Heart left ventricle (tissue), 16 donors: ENCODE measurements at places on chromosomes 13 and 19.

- peak; percentile 86 for DNase-seq
Observed at GRCh38 chr19:14418856-14419105, 360 bp downstream of the DDX39A start.

- DNase-seq: no peak
Observed at GRCh38 chr19:8357007-8357521, 6.9 kb upstream of the ANGPTL4 start.

DNA sequence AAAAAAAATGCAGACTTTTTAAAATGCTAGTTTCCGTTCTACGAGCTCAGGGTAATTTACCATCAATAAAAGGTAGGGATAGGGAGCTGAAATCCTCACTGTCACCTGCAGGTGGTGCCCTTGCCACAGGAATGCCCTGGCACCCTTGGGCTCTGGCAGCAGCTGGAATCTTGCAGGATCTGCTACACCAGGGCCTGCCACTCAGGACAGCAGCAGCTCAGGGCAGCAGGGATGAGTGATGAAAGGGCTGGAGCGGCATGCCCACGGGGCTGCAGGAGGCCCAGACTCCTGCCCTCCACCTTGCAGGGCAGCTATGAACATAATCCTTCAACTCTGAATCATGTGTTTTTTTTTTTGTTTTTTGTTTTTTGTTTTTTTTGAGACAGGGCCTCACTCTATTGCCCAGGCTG lies 54.0 kb downstream of the GNG7 start:
- peak; percentile 84 for DNase-seq

GRCh38 chr13:113927661-113928581 lies 46.0 kb downstream of the C13orf46 start:
- DNase-seq: peak; percentile 61

GRCh38 chr13:95536632-95537241 lies 15.8 kb upstream of the CLDN10 start:
- DNase-seq: no peak

GRCh38 chr19:31838163-31838815 lies 489.1 kb upstream of the TSHZ3 start:
- no peak for DNase-seq

DNA sequence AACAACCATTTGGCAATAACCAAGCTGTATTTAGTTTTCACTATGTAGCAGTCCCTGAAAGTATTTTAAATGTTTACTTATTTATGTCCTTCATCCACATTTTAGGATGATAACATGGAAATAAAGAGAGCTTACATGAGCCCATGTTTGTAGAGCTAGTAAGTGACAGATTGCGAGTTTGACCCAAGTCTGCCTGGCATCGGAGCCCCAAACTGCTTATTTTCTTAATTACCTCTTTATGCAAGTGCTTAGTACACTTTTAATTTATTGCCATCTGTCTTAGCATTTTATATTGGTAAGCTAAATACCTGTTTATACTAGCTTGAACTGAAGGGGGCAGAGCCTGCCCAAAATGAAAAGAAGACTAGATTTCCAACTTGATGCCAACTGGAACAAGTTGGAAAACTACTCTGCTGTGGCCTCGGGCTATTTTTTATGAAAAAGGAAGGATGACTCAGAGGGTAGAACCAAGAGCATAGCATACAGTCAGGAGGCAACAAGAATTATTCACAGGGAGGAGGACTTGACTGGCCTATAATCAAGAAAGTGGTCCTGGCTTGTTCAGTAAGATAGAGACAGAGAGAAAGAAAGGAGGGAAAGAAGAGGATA lies 150.2 kb downstream of the NDFIP2 start:
- DNase-seq: no peak

DNA sequence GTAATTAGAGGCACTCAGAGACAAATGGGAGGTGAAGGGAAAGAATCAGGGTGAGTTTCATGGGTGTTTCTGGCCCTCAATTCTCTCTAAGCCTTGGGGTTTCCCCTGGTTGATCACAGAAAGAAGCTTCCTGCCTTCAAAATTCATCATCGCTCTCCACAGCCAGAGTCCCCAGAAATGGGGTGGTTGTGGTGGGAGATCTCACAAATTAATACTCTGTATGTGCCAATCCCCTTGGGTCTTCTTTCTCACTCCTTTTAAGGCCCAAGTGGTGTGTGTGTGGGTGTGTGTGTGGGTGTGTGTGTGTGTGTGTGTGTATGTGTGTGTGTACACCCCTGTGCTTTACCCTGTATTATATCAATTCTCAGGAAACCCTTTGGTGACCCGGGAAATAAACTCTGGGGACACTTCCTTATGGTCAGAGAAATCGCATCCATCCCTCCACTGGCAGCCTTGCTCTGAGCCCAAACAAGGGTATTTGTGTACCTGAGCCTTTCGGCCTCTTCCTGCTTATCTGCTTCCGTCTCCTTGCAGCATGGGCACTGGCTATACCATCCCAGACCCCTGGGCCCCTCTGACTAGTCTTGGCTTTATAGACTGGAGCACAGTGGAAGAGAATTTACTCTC lies 2.8 kb upstream of the FCGBP start:
- no peak for DNase-seq

GRCh38 chr19:10144361-10144760 lies 24.7 kb upstream of the EIF3G start:
- DNase-seq: no peak

- peak; percentile 67 for DNase-seq
Observed at GRCh38 chr19:1429750-1430149, 8.4 kb upstream of the RPS15 start.

- no peak for DNase-seq
Observed at GRCh38 chr13:20402881-20403280, 122.8 kb downstream of the CRYL1 start.

GRCh38 chr19:12723381-12723640 lies 421 bp downstream of the TNPO2 start:
- no peak for DNase-seq

DNA sequence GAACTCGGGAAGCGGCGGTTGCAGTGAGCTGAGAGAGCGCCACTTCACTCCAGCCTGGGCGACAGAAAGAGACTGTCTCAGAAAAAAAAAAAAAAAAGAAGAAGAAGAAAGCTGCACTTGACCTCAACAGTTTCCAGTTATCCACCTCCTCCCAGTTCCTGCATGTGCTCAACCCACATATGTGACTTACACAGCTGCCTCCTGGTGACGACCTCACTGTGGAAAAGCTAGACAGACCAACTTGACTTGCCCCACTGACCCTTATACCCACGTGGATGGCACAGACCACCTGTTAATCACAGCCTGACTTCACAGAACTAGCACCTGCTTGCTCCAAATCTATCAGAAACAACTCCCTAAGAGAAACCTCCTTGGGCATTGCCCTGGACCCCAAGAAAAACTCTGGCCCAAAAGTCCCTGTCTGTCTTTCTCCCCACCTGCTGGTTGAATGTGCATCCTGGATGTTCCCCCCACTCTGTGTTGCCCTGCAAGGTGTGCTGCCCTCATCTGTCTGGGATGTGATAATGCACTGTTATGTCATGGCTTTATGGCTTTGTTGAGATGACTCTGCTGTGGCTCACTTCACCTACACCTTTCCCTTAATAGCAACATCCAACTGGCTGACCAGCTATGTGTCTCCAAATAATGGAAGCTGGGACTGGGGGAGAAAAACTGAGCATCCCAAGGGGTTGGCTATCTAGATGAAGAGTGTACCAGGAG lies 2.8 kb downstream of the ZNF20 start:
- DNase-seq: no peak

- no peak for DNase-seq
Observed at GRCh38 chr13:48448959-48449614, 36.2 kb upstream of the LPAR6 start.

DNA sequence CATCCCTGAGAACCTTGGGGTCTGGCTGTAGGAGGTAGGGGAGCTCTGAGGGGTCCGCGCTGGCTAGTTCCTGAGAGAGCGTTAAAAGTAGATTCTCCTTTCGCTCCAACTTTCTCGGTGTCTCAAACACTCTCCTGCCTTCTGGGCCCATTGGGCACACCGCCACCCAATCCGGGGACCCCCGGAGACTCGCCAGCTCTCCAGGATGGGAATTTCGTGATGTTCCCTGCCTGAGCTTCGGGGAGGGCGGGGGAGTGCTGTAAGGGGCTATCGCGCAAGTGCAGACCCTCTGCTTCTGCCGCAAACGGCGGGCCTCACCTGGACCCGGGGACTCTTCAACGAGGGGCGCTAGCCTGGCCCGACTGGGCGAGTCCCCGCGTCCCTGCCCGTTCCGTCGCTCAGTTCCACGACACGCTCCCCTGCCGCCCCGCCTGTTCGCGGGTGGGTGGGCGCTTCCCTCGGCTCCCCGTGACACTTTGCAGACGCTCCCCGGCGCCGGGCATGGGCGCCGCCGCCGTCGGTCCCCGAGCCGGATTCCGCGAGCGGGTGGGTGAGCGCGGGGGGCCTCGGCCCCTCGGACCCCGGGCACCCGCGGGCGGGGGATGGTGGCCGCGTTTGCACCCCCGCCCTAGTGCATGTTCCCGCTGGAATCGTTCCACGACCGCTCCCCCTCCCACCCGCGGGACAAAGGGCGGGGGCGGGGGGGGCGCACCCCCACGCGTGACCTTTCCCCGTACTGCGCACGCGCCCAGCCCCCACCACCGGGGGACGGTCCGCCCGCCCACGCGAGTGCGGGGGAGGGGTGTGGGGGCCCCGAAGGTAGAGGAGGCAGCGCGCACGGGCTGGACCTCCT lies at the start of gene CCDC106:
Gene CCDC106, plus strand, starts transcription at position 481 of the 853 bp plus-strand sequence. CDS start 835 bp downstream, outside the sequence.
- DNase-seq: peak; percentile 75

GRCh38 chr13:94143624-94144350 lies 335.7 kb downstream of the DCT start:
- DNase-seq: no peak

GRCh38 chr19:6239871-6240676 lies 39.7 kb downstream of the MLLT1 start:
- no peak for DNase-seq

- no peak for DNase-seq
Observed at GRCh38 chr13:46164661-46165060, 17.3 kb downstream of the LCP1 start.

DNA sequence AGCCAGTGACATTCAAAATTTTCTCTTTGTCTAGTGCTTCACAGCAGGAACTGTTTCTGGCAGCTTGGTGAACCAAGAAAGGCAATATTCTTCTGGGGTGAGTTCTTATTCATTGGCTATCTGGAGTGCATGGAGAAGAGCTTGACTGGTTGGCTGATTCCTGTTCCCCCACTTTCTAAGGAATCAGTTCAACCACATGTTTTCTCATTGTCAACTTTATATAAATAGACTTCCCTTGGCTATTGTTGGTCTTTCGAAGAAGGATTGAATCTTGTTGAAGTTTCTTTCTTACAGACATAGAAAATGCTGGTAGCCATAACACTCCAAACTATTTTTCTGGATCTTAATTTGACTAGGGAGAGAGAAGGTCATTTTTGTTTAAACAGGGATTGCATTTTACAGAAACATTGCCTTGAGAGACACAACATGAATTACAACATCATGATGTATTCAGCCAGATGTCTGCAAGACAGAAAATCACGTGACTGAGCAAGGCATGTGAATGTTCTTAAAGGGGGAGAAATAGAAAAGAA lies 85.2 kb downstream of the EDNRB start:
- DNase-seq: no peak

GRCh38 chr13:90690458-90691080 lies 656.9 kb upstream of the MIR17HG start:
- no peak for DNase-seq

DNA sequence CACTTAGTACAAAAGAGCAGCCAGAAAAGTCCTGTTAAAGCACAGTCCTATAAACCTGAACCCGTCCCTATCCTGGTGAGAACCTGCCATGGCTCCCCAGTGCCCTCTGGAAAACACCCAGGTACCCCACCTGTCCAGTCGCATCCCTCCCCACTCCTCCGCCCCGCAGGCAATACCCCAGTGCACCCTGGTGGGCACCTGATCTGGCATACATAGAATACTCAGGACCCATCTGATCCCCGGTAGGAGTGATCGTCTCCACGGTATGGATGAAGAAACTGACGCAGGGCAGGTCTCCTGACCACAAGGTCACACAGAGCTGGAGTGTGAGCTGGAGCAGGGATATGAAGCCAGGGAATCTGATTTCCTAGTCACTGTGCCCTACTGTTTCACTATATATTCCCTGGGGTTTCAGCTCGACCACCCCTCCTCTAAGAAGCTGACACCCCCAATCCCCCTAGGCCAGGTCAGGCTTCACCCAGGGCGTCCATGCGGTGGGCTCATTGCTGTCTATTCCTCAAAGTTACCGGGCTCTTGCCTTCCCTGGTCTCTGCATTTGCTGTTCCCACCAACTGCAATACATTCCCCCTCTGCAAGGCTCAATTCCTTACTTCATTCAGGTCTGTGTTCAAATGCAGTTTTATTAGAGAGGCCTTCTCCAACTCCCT lies 12.6 kb downstream of the FBXO46 start:
- DNase-seq: no peak

DNA sequence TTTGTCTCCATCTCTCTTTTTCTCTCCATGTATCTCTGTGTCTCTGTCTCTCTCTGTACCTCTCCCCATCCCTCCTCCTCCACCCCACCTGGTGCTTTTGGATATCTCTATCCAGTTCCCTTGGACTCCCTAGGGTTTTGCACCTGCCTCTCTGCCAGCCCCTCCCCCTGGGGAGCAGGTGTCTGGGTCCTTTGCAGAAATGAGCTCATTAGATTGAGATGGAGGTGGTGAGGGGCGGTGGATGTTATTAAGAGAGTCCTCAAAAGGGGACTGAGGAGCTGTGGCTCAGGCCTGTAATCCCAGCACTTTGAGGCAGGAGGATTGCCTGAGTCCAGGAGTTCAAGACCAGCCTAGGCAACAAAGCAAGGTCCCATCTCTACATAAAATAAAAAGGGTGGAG lies 2.1 kb downstream of the KCNN4 start:
- no peak for DNase-seq

- DNase-seq: peak; percentile 88
Observed at GRCh38 chr19:12777217-12778016, 2.1 kb upstream of the HOOK2 start.

- peak; percentile 12 for DNase-seq
Observed at GRCh38 chr19:23273022-23273589, 22.9 kb upstream of the ZNF724 start.

DNA sequence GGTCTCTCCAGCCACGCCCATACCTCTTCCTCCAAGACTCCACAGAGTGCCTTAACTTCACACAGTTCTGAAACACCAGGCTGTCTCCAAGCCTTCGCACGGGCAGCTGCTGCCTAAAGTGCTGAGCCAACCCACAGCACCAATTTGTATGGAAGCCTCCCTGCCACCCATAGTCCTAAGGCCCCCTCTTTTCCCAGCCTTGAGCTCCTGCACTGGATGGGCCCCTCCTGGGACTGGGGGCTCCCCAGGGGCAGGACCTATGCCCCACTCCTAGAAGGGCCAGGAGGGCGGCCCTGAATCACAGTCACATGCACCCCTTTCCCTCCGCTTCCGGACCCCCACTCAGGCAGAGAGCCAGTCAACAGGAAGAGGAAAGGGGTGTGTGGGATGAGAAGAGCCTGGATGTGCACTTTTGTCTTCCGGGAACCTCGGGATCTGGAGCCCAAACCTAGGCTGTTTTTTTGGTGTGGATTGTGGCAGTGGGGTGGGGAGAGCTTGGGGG lies 5.1 kb upstream of the FCER2 start:
- DNase-seq: no peak

GRCh38 chr19:42250666-42251531 lies 4.0 kb downstream of the ERF start:
- DNase-seq: peak; percentile 51

GRCh38 chr19:48830088-48830487 lies 6.2 kb downstream of the HSD17B14 start:
- DNase-seq: no peak

- no peak for DNase-seq
Observed at GRCh38 chr13:27493981-27494380, 43.6 kb upstream of the MTIF3 start.
